ENCODE measurements at places on chromosomes 11 and 22. TPM values are rescaled to one million over a fixed set of nuclear protein-coding genes. Genes with fewer than 3 reads are reported as not detected.

The KRTAP5-1 gene
- total RNA-seq, result not detected

The LRRC74B gene
- total RNA-seq, result not detected

The HSPB2 gene
- 1.5 TPM for total RNA-seq

The SULT4A1 gene
- total RNA-seq, result not detected

DNA sequence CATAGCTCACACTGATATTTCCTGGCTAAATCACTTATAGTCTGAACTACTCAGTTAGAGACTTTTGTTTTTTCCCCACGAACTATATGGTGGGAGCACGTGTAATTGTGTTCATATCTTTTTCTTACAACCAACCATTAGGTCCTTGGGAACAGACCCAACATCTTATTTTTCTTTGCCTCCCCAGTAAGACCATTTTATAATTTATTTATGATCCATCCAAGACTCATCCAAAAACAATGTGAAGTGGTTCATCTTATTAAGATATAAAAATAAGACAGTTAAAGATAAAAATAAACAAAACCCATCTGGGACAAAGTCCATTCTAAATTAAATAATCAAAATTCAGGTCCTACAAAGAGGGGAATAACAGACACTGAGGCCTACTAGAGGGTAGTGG lies 90.8 kb downstream of the FAM168A start:
- H3K27me3 ChIP-seq, result no peaks in the 10 kb centered on the region
- no peak for DNase-seq
- no peak overlapping the region for H3K27ac ChIP-seq
- no peaks in the 10 kb centered on the region for H3K36me3 ChIP-seq
- H3K4me1 ChIP-seq, result no peaks in the 10 kb centered on the region

DNA sequence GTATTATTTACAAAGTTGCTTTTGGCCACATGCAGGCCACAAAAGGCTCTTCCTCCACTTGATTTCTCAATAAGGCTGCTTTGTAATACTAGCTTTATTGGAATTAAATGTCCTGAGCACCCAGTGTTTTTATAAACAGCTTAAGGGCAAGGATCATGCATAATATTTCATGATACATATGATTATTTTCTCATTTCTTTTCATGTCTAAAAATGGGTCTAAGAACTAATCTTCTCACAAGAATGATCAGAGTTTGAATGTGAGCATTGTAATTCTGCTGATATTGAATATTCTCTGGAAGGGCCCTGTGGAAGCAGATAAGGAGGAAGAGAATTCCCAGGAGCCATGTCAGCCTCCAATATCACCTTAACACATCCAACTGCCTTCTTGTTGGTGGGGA lies at the start of gene OR52K2:
OR52K2 (plus strand) TSS at position 301 of the 400 bp plus-strand sequence; CDS start at position 346, 45 bp downstream.
- no peaks in the 10 kb centered on the region for H3K27me3 ChIP-seq
- H3K36me3 ChIP-seq, result no peaks in the 10 kb centered on the region
- H3K4me1 ChIP-seq, result no peaks in the 10 kb centered on the region
- H3K27ac ChIP-seq, result no peak within 1 kb of the TSS

GRCh38 chr11:130470832-130471706 lies 22.6 kb downstream of the ADAMTS15 start:
- H3K27me3 ChIP-seq, result no peaks in the 10 kb centered on the region
- H3K4me3 ChIP-seq, result no peak overlapping the region
- no peak for DNase-seq

DNA sequence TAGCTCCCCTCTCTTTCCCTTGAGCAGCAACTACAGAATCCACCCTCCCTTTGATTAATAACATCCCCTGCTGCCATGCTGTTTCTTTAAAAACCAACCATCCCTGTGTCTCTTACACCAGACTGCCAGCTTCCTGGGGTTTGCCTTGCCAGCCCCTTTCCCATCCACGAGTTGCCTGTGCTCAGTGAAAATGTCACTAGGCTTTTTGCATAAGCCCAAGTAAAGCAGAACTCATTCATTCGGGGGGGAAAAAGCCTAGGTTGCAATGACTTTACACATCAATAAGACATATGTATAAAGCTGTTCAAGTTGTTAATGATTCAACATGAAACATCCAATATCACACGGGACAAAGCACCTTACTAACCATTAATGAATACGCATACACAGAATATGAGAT lies 398.7 kb downstream of the OPCML start:
- DNase-seq, result no peak
- no peaks in the 10 kb centered on the region for H3K4me1 ChIP-seq
- no peaks in the 10 kb centered on the region for H3K27me3 ChIP-seq
- no peak overlapping the region for H3K4me3 ChIP-seq

DNA sequence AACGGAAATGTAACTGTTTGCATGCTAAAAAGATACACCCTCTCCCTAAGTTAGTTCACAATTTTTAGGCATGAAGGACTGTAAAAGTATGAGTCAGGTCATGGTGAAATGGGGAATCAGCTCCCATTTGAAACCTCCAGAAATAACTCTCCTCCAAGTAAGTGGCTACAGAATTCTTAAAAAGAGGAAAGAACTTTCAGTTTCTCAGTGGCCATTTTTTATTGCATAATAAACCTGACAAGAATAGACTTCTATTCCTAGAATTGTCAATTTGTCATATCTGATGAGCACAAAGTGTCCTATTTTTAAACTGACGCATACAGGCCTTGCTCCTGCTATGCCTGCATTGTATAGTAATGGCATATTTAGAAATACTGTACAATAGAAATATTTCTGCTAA lies 612.2 kb downstream of the CNTN5 start:
- no peaks in the 10 kb centered on the region for H3K36me3 ChIP-seq
- DNase-seq, result no peak
- H3K27me3 ChIP-seq, result no peaks in the 10 kb centered on the region

GRCh38 chr11:61627850-61628661 lies 47.2 kb upstream of the SYT7 start:
- H3K36me3 ChIP-seq, result no peaks in the 10 kb centered on the region
- peak; percentile 67 for DNase-seq
- no peaks in the 10 kb centered on the region for H3K27me3 ChIP-seq
- H3K27ac ChIP-seq, result peak overlapping the region; percentile 85

GRCh38 chr11:66042996-66043906 lies 5.7 kb downstream of the GAL3ST3 start:
- peaks cover 5% of the 10 kb centered on the region for H3K4me1 ChIP-seq
- H3K4me3 ChIP-seq, result no peak overlapping the region
- no peaks in the 10 kb centered on the region for H3K36me3 ChIP-seq
- peaks cover 2% of the 10 kb centered on the region for H3K27me3 ChIP-seq
- H3K27ac ChIP-seq, result no peak overlapping the region

GRCh38 chr11:67255353-67255752 lies 10.9 kb upstream of the GRK2 start:
- no peaks in the 10 kb centered on the region for H3K27me3 ChIP-seq
- H3K27ac ChIP-seq, result no peak overlapping the region
- DNase-seq, result no peak

DNA sequence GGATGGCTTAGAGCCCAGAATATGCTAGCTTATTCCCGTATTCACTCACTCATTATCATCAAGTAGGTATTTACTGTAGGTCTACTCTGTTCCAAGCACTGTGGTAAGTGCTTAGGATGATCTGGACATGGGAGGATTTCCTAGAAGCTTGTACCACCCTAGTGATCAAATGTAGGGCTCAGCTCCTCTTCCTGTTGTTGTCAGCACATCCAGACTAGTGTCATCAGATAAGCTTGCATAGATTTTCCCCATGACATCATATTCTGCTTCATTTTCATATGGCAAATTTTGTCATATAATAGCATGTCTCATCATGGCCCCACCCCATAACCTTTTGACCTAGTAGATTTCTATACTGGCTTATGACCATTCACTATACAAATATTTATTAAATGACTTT lies 19.3 kb upstream of the NUCB2 start:
- DNase-seq, result no peak
- no peaks in the 10 kb centered on the region for H3K27me3 ChIP-seq
- no peak overlapping the region for H3K4me3 ChIP-seq
- H3K36me3 ChIP-seq, result no peaks in the 10 kb centered on the region

DNA sequence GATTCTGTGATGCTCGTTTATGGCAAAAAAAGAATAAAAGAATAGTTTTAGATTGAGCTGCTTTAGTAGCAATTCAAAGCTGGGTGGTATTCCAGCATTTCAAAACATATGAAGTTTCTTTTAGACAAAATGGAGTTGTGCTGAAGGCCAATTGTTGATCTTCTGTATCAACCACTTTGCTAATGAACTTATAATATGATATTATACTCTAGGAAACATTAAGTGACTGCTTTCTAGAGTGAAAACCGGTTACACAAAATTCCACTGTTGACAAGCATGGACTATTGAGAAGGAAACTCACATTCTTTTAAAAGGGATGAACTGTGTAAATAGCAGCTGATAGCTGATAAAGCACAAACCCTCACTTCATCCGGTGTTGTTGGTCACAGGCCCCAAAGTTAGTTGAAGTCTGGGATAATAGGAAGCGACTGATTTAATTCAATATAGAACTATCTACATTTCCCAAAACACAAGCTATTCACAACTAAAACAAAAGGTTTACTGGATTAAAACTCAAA lies 255.1 kb downstream of the CADM1 start:
- no peak for DNase-seq
- H3K27ac ChIP-seq, result no peak overlapping the region
- H3K27me3 ChIP-seq, result no peaks in the 10 kb centered on the region
- H3K4me3 ChIP-seq, result no peak overlapping the region

DNA sequence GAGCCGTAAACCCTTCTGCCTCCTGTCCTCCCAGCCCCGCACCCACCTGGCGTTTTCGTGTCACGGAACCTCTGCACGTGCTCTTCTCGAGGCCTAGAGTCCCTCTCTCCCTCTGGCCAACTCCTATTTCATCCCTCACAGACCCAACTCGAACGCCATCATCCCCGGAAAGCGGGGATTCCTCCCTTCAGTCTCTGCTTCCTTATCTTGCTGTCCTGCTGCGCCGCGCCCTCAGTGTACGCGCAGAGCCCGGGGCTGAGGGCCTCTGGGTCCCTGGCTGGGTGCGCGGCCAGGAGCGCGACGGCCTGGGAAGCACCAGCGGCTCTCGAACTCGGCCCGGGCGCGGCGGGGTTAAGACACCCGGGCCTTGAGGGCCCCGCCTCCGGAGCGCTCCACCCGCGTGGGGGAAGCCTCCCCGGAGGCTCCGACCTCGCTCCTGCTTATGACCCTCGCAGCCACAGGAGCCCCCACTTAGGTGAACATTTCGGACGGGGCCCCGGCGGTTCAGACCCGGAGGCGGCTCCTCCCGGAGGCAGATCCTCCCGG lies 398 bp upstream of the ATG16L2 start:
- H3K4me3 ChIP-seq, result peak overlapping the region; percentile 100
- H3K27ac ChIP-seq, result peak overlapping the region; percentile 100
- peak; percentile 72 for DNase-seq
- H3K27me3 ChIP-seq, result no peaks in the 10 kb centered on the region
- peaks cover 26% of the 10 kb centered on the region for H3K4me1 ChIP-seq
- H3K36me3 ChIP-seq, result peaks cover 6% of the 10 kb centered on the region

GRCh38 chr11:19344661-19345518 lies 104.1 kb upstream of the E2F8 start:
- peak overlapping the region; percentile 46 for H3K4me3 ChIP-seq
- peaks cover 20% of the 10 kb centered on the region for H3K4me1 ChIP-seq
- H3K36me3 ChIP-seq, result no peaks in the 10 kb centered on the region
- no peak for DNase-seq

DNA sequence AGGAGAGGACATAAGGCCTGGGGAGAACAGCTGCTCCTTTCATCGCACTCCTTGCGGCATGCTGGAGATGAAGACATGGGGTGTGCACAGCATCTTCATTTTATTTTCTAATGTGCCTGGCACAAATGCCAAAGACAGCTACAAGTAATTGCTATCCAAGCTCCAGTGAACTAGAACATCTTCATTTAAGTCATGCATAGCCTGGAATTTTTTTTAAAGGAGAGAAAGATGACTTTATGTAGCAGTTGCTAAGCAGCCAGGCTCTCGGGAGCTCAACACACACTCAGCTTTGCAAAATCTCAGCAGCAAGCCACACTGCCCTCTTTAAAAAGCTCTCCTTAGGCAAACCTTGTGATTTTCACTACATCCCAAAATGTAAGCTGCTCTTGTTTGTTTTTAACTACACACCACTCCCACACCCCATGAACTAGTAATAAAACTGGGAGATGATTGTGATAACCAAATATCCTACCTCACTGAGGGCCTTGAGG lies 164.5 kb upstream of the POU2AF2 start:
- no peaks in the 10 kb centered on the region for H3K27me3 ChIP-seq
- no peak for DNase-seq
- no peaks in the 10 kb centered on the region for H3K36me3 ChIP-seq
- no peak overlapping the region for H3K4me3 ChIP-seq
- no peak overlapping the region for H3K27ac ChIP-seq
- no peaks in the 10 kb centered on the region for H3K4me1 ChIP-seq
